ENCODE measurements at places on chromosomes 2 and 18. TPM values are rescaled to one million over a fixed set of nuclear protein-coding genes. Genes with fewer than 3 reads are reported as not detected.

Gene COBLL1
- total RNA-seq, result 4.1 TPM

Gene KCNG2
- not detected for total RNA-seq

Gene SLC40A1
- 2.7 TPM for total RNA-seq

Gene TNFRSF11A
- 7.3 TPM for total RNA-seq

Gene PROC
- 2.9 TPM for total RNA-seq

Gene C2orf78
- not detected for total RNA-seq

Gene PHLPP1
- total RNA-seq, result 8.3 TPM

Gene RAPH1
- 7.9 TPM for total RNA-seq

Gene CRYBA2
- not detected for total RNA-seq

Gene ALPP
- 2.7 TPM for total RNA-seq
